ENCODE measurements at places on chromosomes 7 and 10.

- DNase-seq, result no peak
Measured at GRCh38 chr10:31745612-31746376, 182.8 kb downstream of the ARHGAP12 start.

GRCh38 chr7:157488281-157488680 lies 151.5 kb downstream of the DNAJB6 start:
- no peak for DNase-seq

DNA sequence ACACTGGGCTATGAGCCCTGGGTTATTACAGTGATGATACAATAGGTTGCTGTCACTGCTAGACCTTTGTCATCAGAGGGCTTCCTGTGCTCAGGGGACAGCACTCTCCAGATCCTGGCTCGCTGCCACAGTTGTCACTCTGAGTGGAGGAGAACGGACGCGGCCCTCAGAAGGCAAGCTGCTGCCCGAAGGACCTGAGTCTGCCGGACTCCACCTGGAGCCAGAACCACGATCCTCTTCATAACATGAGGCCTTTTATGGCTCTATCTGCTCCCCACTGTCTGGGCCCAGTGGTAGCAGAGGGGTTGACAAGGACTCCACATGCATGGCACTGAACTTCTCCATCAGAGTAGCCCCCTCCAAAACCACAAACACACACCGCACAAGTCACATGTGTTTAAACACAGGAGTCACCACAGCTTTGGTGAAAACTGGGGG lies 94.7 kb upstream of the EFCAB10 start:
- DNase-seq, result no peak

- peak; percentile 68 for DNase-seq
Measured at GRCh38 chr7:30988351-30989005, 24.7 kb downstream of the GHRHR start.

GRCh38 chr10:85888559-85888958 lies 478.0 kb downstream of the GRID1 start:
- DNase-seq, result no peak

DNA sequence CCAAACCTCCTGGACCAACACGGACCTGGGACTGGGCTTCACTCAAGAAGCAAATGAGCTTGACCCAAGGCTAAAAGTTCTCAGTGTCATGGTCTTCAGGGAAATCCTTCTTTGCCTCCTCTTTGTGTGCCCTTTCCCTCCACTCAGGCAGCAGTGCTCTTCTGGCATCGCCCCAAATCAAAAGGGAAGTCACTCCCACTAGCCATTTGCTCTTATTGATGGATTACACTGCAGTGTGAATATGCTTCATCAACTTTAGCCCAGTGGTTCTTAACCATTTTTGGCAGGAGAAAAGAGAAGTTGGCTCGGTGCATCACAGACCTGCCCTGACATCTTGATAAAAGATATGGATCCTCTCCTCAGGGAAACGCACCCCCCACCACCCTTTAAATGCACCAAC lies 19.2 kb upstream of the IKZF1 start:
- DNase-seq, result no peak

GRCh38 chr10:129621693-129622092 lies 154.7 kb downstream of the MGMT start:
- no peak for DNase-seq

DNA sequence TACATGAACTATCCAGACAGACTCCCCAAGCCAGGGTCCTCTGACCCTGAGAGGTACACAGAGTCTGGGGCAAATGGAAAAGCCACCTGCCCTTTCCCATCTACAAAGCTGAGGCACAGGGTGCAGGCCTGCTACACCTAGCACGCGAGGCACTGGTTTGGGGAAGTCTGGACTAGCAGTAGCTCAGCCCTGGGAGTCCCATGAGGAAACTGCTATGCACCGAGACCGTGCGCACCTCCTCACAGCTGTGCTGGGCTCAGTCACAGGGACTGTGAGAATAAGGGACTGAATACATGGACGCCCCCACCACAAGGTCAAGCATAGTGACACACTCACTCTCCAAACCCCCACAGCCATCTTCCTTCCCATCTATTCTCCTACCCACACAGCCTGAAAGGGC lies 8.2 kb downstream of the MAT1A start:
- no peak for DNase-seq

GRCh38 chr7:134991469-134992339 lies 5.4 kb downstream of the AGBL3 start:
- DNase-seq, result no peak

DNA sequence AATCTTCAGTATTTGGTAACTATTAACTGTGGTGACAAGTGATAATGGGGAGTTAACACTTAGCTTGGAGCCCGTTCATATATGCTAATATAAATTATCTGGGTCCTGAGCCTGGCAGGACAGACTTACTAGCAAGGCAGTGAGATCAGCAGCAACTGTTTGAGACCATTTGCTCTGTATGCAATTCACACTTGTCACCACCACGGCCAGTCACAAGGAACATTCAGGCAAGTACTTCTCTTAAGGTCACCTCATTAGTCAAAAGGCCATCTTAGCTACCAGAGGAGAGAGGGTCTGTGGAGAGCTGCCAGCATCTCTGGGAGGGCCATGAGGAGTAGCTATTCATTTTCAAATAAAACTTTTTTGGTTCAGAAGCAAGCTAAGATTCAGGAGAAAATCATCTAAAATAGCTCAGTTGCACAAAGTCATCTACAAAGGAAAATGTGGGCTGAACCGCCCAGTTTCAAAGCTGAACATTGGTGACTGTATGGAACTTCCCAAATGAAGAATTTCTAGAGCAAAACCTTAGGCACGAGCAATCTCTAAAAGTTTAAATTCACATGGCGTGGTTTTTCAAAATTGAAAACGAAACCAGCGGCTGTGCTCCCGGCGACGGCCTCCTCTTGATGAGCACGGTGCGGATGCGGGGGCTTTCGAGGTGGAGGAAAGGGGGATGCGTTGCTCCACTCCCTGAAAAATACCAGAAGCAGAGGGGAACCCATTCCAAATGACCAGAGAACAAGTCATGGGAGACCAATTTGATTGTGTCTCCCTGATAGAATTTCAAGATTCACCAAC lies 233.5 kb upstream of the MGMT start:
- no peak for DNase-seq

GRCh38 chr10:125257521-125258108 lies 97.3 kb upstream of the CTBP2 start:
- peak; percentile 57 for DNase-seq

DNA sequence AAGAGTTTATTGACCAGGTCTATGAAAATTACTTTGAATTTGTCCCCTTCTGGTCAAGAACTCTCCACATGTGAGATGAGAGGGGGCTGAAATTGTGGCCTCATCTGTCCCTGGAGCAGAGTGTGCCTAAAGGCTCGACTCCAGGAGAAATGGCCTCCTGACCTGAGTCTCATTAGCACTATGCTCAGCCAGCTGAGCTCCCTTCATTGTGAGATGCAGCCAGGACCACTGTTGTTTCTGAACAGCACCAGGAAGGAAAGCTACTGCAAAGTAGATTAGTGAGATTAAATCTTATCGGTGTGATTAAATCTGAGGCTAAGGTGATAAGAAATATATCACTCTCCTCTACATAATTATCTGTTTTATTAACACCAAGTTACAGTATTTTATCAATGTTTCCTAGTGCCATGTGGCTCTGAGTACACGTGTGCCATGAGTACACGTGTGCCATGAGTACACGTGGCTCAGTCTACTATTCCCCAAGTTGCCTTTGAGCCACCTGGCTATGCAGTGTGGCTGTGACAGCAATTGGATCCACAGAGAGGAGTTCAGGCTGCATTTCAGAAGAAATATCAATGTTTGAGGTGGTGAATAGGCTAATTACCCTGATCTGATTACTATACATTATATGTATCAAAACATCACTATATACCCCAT lies 126.9 kb downstream of the IPMK start:
- no peak for DNase-seq

DNA sequence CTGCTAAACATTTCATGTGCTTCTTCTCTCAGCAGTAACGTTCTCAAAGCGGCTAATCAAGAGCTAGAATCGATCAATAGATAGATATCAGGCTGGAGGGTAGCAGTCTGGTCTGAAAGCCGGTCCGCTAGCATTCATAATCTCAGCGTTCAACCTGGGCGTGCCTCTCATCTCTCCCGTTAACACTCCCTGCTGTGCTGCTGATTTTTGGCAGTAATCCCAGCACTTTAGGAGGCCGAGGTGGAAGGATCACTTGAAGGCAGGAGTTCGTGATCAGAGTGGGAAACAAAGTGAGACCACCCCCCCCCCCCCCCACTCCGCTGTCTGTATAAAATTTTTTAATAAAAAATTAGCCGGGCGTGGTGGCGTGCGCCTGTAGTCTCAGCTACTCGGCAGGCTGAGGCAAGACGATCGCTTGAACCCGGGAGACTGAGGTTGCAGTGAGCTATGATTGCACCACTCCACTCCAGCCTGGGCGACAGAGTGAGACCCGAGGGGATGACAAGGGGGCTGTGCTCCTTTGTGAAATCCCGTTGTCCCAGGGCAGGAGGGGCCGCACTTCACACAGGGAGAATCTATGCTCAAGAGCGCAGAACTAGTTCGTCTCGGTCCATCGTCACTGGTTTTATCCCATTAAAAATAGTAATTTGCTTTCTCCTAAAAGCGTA lies 624 bp upstream of the CEP55 start:
- DNase-seq, result peak; percentile 44

DNA sequence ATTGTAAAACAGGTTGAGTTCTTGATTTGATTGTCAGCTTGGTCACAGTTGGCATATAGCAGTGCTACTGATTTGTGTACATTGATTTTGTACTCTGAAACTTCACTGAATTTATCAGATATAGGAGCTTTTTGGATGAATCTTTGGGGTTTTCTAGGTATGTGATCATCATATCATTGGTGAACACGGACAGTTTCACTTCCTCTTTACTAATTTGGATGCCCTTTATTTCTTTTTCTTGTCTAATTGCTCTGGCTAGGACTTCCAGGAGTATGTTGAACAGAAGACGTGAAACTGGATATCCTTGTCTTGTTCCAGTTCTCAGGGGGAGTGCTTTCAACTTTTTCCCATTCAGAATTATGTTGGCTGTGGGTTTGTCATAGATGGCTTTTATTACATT lies 86.9 kb downstream of the EXOC4 start:
- DNase-seq, result no peak

- DNase-seq, result no peak
Measured at GRCh38 chr10:28201410-28202400, 101.2 kb downstream of the MPP7 start.

DNA sequence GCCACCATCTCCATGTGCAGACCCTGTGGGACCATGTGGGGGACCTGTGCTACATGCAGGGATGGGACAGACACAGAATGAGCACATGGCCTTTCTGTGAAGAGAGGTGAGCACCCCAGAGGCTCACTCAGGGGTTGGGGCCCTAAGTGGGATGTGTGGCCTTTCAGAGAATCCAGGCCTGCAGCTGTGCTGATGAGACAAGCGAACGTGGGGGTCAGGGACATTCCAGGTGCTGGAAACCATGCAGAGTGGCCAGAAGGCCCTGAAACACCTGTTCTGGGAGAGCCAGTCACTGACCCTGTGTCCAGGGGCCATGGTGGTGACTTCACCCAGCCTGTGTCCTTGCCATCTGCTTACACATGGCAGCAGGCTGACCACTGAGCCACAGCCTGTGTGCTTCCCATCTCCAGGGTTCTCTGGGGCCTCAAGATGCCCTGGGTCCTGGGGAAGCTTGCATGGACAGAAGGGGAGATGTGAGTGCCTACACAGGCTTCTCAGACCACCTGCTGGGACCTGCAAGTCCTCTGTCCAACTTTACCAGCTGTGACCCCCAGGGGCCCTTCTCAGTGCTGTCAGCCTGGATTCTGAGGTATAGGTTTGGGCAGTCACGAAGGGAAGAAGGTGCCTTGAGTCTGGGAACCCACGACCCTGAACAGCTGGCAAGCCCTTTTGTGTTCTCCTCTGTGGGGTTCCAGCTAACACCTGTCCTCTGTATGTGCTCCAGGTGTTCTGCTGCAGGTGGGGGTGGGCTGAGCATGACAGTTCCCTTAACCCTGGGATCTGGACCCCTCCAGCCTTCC lies 17.6 kb downstream of the RAMP3 start:
- no peak for DNase-seq

DNA sequence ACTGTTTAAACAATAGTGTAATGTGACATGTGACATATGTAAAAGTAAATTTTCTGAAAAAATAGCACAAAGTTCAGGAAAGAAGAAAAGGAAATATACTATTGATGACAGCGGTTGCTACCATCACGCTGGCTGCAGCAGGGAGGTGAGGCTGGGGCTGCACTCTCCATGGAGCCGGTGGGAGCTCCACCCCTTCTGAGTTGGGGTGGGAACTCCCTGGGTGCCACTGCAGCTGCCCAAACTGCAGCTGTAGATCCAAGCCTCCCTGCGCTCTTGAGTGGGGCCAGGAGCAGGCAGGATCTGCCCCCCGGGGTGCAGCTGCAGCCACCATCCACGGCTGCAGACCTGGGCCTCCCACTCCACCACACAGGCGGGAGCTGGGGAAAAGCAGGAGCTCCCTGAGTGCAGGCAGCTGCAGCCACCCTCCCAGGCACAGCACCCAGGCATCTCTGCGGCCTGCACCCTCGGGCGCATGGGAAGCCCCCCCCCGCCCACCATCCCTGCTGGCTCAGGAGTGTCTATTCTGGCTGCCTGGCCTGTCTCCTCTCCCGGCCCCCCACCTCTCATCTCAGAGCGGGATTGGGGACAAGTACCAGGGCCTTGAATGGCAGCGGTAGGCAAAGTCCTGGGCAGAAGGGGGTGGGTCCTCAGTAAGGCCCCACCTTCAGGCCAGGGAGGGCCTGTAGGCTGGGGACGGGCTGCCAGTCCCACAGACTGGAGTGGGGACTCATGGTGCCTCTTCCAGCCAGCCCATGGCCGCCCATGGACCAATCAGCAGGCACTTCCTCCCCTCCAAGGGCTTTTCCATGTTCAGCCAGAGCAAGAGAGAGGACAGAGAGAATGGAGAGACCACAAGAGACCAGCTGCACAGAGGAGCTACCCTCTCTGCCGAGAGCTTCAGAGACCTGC lies 50.1 kb downstream of the TNS3 start:
- no peak for DNase-seq

DNA sequence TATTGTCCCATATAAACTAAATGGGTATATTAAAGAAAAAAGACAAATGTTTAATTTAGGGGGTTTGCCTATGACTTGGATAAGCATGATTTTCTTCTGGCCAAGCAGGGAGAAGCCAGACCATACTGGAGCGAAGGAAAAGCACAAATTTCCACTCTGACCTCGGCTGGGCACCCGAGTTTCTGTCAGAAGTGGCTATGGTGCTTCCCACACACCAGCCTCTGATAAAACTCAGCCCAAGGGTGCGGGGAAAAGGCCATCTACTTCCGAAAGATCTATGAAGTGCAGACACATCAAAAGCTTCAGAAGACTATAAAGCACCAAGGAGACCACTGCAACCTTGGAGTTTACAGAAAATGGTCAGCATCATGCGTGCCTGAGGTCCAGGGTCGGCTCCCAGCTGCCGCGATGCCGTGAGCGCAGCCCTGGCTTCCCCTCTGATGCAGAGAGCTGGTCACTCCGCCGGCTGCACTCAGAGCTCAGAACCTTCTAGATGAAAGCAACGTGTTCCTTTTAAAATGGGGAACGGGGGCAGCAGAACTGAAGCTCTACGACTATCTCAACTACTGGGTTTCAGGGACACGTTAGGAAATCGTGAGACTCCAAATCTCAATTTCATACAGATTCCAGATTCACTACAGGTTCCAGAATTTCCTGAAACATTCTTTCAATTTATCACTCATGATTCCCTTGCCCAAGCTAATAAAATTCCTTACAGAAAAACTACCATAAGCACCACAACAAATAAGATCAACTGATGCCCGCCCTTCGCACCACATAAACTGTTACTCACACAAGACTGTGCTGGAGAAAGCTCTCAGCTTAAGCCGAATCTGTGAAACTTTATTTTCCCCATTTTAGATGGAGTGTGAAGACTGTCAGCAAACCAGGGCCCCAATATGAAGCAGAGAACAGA lies 84.5 kb downstream of the DIP2C start:
- DNase-seq, result no peak
